SW 1271 (cell line): ENCODE measurements at places on chromosomes 3 and 15.

- no peak for DNase-seq
Observed at GRCh38 chr15:41853831-41854230, 15.2 kb downstream of the PLA2G4B start.

- no peak for DNase-seq
Observed at GRCh38 chr3:39013289-39013688, 38.5 kb downstream of the SCN11A start.

DNA sequence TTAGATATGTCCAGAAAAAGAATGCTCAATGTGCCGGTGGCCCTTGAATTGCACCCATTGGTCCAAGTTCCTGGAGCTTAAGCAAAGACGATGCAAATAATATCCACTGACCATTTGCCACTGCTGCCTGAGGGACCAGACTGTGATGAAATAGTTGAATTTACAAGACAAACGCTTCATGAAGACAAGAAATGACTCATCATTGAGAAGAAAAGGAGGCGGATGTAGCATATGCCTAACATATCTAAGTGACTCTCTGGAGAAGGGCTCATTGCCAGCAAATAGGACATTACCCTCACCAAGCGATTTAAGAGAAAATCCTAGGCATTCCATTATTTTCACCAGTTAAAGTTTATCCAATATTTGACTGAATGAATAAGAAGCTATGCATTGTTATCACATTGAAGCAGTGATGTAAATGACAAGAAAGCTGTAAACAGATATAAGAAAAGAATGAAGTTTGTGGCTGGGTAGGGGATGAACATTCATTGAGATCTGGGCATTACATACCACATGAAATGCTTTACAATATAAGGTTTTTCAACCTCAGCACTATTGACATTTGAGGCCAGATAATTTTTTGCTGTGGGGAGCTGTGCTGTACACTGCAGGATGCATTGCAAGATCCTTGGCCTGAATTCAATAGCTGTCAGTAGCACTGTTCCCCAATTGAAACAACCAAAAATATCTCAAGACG, 48.9 kb upstream of the CPNE4 start:
- DNase-seq, result no peak

- peak; percentile 26 for DNase-seq
Observed at GRCh38 chr3:33074217-33075067, 22.5 kb downstream of the GLB1 start.

GRCh38 chr3:158789592-158789991, 12.3 kb upstream of the MFSD1 start:
- DNase-seq, result peak; percentile 30

- DNase-seq, result no peak
Observed at GRCh38 chr15:60975218-60975617, 253.9 kb downstream of the RORA start.

- DNase-seq, result peak; percentile 40
Observed at GRCh38 chr15:26889298-26889898, 22.5 kb downstream of the GABRA5 start.

DNA sequence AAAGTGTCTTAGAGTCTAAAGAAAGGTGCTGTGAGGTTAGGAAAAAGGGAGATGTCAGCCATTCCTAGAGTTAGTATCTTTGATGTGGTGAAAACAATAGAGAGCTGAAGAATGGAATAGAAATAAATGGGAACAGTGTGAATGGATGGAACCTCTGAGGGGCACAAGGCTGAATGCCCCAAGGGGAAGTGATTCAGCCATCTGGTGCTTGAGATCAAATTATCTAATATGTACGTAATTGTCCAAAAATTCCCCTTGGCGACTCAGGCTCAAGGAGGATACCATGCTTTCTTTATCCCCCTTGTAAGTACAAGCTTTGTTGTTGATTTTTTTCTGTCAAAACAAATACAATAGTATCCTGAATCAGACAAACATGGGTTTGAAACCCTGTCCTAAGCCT, 361.6 kb downstream of the LSAMP start:
- no peak for DNase-seq

- peak; percentile 22 for DNase-seq
Observed at GRCh38 chr15:40782609-40783227, 12.9 kb downstream of the C15orf62 start.

- no peak for DNase-seq
Observed at GRCh38 chr3:155093261-155093660, 13.1 kb downstream of the MME start.

DNA sequence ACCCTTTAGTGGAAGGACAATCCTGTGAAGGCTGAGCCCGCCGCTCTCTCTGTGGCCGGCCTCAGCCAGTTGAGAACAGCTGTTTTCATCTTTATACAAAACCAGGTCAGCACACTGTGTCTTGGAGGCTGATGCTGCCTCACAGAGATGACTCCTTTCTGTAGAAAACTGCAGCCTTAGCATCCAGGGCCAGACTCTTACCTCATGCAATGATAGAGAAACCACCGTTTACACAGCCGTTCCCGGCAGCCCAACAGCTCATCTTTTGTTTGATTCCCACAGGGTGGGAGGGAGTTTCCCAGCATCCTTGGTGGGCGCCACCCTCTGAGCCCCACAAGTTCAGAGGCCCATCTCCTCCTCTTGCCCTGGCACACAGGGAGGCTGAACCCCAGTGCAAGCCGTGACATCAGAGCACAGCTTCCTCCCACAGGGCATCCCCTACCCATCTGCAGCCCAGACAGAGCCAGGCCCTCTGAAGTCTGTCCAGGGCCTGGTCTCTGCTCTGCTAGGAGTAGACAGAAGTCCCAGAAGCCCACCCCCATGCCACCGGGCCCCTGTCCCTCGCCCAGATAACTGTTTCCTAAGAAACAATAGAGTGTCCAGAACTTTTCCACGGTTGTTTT, 105.0 kb downstream of the LRRK1 start:
- DNase-seq, result no peak

DNA sequence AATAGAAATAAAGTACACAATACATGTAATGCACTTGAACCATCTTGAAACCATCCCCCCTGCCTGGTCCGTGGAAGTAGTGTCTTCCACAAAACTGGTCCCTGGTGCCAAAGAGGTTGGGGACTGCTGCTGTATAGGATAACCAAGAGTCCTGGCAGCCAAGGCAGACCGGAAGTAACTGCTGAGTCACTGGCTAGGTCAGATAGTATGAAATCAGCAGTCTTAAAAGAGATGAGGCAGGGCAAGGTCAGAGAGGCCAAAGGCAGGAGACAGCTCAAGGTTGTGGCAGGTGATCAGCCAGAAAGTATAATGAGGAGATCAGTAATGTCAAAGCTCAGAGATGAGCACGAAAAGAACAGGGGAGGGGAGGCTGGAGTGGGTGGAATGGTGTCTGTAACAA, 60.2 kb downstream of the MAP3K13 start:
- peak; percentile 24 for DNase-seq

DNA sequence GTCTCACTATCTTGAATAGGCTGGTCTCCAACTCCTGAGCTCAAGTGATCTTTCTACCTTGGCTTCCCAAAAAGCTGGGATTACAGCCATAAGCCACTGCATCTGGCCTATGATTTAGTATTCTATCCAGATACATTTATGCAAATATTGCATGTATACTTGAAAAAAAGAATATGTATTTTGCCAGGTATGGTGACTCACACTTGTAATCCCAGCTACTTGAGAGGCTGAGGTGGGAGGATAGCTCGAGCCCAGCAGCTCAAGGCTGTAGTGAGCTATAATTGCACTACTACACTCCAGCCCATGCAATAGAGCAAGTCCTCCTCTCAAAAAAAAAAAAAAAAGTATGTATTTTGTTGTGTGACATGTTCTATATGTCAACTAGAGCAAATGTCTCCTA, 54.4 kb downstream of the SLC15A2 start:
- DNase-seq, result no peak

GRCh38 chr3:140091143-140091542, 156.2 kb downstream of the CLSTN2 start:
- DNase-seq, result no peak

GRCh38 chr3:94887065-94887464, 824.2 kb downstream of the NSUN3 start:
- no peak for DNase-seq

DNA sequence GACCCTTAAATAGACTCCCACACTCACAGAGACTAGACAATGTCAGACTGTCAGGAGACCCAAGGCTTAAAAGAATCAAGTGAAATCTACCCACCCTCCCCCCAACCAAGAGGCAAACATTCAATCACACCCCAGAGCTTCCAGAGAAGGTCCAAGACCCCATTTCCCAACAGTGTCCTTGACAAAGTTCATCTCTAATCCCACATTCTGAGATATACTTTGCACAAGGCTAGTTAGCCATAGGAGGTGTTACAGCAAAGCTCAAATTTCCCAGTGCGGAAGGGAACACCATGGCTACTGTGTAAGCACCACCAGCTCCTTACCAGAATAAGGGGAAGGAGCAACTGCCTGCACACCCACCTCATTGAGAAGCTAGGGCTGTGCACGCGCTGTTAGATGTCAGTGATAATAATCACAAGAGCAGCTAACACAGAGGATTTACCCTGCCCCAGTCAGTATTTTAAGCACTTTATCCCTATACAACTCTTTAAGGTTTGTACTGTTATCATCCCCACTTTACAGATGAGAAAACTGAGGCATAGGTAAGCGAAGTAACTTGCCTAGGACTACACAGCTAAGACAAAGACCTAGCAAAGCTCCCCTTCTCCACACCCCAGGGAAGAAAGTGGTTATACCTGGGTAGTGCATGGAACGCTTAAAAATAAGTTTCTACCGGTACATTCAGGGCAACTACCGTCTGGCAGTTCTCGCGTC, 17.3 kb downstream of the SPATA12 start:
- DNase-seq, result no peak

DNA sequence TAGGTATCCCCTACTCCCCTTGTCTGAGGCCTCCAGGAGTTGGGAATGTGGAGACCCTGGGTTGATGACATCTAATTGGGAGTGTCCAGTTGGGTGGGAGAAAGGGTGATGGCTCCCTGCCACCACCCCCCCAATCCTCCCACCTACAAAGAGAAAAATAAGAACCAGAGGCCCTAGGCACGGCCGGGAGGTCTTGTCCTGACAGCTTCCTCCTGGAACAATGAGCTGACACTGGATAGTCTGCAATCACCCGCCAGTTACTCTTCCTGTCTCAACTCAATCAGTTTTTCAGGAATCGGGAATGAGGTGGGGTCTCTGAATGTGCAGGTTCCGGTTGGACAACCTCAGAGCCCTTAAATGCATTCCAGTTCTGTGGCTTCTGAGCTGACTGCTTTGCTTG, 129.9 kb upstream of the MRPS22 start:
- no peak for DNase-seq

- no peak for DNase-seq
Observed at GRCh38 chr3:197881970-197882338, 68.0 kb upstream of the RPL35A start.

DNA sequence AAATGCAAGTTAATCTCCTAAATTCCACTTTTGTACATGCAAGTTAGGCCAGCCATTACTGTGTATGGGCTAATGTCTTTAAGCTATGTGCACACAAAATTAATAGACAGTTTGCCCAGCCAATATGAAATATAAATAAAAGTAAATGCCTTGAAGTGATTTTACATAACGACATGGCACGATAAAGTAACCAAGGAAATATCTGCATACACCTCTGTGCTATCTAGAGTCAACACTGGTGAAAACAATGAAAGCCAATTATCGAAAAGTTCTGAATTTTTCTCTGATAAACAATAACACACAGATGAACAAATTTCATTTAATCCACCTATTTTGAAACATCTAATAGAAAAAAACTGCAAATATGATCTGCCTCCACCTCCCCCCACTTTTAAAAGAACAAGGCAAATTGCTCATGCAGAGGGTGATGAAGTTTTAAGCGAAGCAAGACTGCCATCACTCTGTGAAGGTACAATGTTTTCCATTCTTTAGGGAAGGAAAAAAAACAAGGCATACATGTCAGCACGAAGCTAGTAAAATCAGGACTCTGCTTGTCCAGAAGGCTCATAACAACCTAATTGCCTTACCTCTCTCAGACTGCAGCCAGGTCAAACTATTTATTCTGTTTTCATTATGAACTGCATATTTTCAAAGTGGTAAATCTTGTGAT, 317.7 kb downstream of the MECOM start:
- no peak for DNase-seq

DNA sequence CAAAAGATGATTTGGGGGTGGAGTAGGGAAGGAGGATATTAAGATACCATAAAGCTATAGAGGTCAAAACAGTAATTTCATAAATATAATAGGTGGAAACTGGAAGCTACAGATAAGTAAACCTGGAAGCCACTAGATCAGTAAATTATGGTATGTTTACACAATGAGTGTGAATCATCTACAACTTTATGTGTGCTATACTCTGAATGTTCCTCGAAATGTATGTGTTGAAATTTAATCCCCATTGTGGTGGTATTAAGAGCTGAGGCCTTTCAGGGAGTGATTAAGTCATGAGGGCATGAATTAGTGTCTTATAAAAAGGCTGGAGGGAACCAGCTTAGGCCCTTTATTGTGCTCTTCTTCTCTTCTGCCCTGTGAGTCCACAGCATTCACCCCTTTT, 25.2 kb downstream of the EOMES start:
- no peak for DNase-seq

GRCh38 chr3:16326724-16327349, 61.8 kb downstream of the OXNAD1 start:
- DNase-seq, result no peak

DNA sequence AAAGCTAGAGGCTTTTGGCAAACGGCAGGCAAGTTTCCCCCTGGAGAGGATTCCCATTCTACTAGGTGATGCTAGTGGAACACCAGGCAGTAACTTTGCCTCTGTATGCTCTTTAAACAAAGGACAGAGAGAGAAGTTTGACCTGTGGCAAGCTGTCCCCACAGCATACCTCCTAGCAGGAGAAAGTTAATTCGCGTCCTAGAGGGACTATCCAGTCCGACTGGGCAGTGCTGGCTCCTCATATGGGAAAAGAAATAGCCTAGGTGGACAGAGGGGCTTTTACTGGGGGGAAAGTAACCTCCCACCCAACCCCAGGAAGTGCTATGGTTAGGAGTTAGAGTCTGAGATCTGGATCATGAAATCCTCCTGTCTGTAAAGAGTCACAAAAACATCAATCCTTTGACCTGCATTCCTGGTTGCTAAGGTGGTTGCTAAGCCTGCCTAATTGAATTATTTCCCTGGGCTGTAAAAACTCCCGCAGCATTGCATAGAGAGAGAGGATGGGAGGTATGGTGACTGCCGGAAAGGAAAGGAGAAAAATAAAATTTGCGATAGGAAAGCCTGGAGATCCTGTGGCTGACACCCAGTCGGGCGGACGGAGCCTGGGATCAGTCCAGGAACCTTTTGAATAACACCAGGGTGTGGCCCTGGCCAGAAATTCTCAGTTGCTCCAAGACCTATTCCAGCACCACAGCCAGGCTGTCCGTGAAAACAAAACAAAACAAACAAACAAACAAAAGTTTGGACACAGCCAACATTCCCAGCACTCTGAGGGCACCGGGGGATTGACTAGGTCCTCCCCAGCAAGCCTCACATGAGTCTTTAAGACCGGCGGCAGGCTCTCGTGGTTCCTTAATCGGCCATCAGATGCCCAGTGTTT, 67.7 kb upstream of the ATP11B start:
- DNase-seq, result no peak
